ENCODE measurements at places on chromosomes 16 and 17.

GRCh38 chr17:15309236-15309635 lies 32.2 kb downstream of the TEKT3 start:
- DNase-seq: no peak

DNA sequence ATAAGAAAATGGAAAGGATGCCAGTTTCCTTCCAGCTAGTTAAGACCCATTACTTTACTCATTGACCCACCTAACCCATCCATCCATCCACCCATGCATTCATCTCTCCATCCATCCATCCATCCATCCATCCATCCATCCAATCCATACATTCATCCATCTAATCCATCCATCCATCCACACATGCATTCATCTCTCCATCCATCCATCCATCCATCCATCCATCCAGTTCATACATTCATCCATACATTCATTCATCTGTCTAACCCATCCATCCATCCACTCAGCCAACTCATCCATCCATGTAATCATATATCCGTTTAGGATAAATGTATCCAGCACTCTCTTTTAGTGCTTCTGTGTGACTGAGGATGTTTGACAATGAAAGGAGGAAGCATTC lies 178.8 kb upstream of the CACNG3 start:
- no peak for DNase-seq

- no peak for DNase-seq
These were observed 5.5 kb downstream of the LIMD2 start for GRCh38 chr17:63694229-63694949.

- peak; percentile 47 for DNase-seq
These were observed 19.7 kb upstream of the MEIOC start for GRCh38 chr17:44636562-44636961.

- DNase-seq: no peak
These were observed 133.6 kb downstream of the BANP start for GRCh38 chr16:88084881-88085280.

DNA sequence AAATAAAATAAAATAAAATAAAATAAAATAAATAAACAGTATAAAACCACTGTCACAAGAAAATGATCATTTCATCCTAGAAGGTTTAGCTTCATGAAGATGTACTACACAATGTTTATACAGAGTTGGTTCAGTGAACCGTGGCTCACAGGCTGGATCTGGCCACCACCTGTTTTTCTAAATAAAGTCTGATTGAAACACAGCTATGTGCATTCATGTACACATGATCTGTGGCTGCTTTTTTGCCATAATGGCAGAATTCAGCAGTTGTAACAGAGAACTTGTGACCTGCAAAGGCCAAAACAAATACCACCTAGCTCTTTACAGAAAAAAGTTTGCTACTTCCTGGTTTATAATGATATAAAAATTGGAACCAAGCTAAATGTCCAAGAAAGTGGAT lies 12.6 kb upstream of the RPRML start:
- no peak for DNase-seq

DNA sequence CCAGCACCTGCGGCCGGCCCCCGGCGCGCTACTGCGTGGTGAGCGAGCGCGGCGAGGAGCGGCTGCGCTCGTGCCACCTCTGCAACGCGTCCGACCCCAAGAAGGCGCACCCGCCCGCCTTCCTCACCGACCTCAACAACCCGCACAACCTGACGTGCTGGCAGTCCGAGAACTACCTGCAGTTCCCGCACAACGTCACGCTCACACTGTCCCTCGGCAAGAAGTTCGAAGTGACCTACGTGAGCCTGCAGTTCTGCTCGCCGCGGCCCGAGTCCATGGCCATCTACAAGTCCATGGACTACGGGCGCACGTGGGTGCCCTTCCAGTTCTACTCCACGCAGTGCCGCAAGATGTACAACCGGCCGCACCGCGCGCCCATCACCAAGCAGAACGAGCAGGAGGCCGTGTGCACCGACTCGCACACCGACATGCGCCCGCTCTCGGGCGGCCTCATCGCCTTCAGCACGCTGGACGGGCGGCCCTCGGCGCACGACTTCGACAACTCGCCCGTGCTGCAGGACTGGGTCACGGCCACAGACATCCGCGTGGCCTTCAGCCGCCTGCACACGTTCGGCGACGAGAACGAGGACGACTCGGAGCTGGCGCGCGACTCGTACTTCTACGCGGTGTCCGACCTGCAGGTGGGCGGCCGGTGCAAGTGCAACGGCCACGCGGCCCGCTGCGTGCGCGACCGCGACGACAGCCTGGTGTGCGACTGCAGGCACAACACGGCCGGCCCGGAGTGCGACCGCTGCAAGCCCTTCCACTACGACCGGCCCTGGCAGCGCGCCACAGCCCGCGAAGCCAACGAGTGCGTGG lies 1.5 kb downstream of the NTN1 start:
- DNase-seq: no peak

DNA sequence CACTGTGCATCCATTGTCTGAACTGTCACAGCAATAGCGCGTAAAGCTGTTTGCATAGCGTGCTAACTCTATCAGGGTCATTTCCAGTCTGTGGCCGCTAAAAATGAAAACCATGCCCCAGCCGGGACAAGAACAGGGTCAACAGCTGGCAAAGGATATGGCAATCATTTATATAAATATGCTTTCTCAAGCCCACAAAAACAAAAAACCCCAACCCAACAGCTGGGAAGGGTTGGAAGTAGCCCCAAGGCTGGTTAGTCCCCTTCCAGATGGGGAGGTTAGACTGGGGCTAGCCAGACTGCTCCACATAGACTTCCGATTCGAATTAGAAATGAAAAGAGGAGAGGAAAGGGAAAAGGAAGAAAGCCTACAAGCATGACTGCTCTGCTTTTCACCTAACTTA lies 203.3 kb upstream of the TBX2 start:
- no peak for DNase-seq

GRCh38 chr17:82225368-82226029 lies 3.3 kb upstream of the SLC16A3 start:
- DNase-seq: no peak

DNA sequence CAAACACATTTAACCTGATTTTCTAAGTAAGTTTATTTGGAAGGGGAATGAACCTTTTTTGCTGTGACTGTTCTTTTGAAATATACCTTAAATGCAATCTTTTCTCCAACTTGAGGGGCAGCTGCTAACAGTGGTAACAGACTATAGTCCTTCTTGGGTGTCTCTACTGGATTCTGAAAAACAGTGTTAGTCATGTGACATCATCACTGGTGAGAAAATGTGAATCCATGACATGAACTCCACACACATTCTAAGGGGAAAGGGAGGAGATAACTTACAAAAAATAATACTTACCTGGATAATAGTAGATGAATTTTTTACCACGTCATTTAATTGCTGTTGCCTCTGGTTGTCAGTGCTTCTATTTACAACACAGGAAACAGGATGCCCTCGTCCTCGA lies 11.3 kb downstream of the COIL start:
- DNase-seq: no peak

DNA sequence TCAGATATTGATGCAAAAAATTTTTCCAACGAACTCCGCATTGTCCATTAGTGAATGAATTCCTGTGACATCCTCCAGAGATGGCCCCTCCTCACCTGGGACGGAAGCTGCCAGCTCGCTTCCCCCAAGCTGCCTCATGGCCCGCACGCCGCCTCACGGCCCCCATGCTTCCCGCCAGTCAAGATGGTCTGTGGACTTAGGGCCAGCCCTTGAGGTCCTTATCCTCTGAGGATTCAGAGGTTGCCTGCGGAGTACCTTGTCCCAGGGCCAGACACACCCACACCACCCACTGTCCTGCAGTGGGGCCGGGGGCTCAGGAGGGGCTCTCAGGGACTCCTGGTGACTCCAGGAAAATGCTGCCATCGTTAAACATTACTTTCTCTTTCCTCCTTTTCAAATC lies 73.6 kb downstream of the SEC14L1 start:
- no peak for DNase-seq

DNA sequence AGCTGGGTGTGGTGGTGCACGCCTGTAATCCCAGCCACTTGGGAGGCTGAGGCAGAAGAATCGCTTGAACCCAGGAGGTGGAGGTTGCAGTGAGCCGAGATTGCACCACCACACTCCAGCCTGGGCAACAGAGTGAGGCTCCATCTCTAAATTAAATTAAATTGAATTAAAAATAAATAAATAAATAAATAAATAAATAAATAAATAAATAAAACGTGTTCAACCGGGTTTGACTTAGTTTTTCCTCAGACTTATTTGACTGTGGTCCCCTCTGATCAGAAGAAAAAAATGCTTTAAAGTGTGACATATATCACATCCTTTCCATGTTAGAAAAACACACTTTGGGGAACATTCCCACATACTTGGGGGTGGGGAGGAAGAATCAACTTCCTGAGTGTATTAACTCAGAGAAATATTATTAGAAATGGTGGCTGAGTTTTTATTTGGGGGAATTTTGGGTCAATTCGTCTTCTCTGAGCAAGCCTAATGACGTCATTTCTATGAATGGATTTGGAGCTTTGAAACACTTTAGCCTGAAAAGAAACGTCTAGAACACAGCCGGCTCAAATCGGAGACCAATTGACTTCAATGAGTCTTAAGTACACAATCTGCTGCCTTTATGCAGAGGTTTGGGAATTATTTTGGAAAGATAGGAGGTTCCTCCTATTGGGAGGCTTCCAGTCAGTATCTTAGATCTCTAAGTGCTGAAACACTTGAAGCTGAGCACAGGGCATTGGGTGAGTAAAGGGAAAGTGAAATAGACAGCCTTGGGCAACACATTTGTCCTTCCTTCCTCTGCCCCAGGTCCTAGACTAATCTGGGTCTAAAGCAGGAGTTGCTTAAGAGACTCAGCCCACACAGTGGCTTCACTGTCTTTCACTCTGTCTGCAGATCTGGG lies 132.6 kb downstream of the PITPNC1 start:
- no peak for DNase-seq

- no peak for DNase-seq
These were observed 22.2 kb upstream of the RHOT1 start for GRCh38 chr17:32120141-32120540.
